ENCODE measurements at places on chromosomes 6 and 20.

GRCh38 chr6:36054956-36055355 is 27.3 kb downstream of the MAPK14 start:
- DNase-seq = no peak

DNA sequence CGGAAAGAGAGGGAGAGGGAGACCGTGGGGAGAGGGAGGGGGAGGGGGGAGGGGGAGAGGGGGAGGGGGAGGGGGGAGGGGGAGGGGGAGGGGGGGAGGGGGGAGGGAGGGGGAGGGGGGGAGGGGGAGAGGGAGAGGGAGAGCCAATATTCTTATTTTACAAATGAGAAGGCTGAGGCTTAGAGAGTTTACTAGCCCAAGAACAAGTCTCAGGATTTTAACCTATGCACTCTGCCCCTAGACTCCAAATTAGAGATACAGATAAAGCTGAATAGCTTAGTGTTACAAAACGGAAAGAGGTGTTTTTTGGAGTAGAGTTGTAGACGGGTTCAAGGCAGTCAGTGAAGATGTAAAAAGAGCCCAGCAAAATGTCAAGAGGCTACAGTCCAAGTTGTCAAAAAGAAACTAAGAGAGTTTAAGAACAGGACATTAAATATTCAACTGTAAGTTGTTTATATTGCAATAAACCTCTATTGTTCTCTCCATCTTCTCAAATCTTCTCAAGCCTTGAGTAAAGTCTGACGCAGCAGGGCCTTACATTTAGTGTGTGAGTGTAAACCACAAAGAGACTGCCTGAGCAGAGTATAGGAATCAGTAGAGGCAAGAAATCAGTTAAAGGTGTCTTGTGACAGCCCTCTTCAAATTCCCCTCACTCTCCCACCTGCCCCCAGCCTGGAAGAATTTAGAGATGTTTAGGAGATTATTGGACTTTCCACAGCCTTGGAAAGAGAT is 34.9 kb upstream of the AKIRIN2 start:
- no peak for DNase-seq

GRCh38 chr20:10758446-10758845 is 84.6 kb upstream of the JAG1 start:
- DNase-seq = no peak

- DNase-seq = peak; percentile 15
These were observed 18.3 kb downstream of the SLC16A10 start for GRCh38 chr6:111105578-111105977.

- no peak for DNase-seq
These were observed 27.4 kb downstream of the BTBD9 start for GRCh38 chr6:38612143-38612965.

DNA sequence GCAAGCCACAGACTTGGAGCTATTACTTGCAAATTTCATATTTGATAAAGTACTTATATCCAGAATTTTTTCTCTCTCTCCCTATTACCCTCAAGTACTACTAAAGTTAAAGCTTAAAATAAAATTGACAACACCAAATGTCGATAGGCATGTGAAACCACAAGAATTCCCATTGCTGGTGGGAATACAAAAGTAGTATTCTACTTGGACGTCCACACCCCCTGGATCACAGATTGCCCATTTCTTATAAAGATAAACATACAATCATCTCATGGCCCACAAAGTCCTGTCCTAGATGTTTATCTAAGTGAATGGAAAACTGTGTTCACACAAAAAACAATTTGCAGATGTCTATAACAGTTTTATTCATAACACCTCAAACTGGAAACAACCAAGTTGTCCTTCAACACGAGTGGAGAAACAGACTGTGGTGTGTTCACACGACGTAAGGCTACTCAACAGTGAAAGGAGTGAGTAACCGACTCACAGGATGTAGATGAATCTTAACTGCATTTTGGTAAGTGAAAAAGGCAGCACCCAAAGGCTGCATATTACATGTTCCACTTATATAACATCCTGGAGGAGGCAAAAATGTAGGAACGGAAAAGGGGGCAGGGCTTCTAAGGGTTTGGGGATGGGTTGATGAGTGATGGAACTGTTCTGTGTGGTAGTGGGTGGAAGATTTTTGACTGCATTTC is 297.4 kb downstream of the THBS2 start:
- no peak for DNase-seq

DNA sequence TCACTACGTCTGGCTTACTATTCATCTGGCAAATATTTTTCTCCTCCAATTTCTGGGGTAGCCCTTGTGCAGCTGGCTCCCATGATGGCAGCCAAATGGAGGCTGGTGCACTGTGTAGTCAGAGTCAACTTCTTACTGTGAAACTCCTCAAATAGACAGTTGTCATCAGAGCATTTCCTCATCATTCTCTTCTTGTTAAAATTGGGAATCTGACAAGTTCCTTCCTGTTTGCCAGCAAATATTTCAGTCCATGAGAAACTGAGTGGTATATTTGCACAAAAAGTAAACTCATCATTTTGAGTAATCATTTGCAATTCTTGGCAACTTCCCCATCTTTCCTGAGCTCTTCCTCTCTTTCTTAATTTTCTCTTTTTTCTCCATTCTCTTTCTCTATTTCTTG is 394.9 kb upstream of the RGS17 start:
- no peak for DNase-seq

- no peak for DNase-seq
These were observed 215.8 kb downstream of the UTRN start for GRCh38 chr6:144500892-144501291.

DNA sequence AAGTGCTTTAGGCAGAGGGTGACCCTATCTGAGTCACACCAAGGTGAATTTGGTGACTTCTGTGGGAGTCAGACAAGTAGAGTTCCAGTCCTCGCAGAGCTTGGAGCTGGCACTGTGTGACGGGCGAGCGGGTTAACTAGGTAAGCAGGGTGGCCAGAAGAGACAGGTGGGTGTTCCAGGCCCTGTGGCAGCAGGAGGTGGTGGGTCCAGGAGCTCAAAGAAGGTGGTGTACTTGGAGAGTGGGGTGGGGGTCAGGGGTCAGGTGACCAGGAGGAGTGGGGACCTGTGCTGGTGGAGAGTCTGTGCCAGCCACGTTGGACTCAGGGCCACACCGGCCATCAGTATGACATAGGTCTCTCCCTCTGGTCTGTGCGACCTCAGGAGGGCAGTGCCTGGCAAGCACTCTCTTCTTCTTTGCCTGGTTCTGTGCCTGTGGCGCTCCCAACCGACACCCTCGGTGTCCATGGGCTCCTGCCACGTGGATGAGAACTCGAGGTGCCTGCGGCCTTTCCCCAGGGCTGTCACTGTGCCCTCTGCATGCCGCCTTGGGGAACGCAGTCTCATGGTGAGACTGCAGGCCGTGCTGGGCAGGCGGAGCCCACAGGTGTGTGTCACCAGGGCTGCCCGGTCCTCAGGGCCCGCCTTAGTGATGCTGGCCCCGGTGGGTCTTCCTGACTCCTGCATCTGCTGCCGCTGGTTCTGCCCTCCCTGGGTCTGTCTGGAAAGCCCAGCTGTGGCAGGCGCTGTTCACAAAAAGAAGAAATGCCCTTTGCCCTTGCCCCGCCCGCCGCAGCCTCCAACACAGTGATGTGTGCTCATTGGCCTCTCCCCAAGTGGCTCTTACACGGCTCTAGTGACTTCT is 1.6 kb downstream of the MRGBP start:
- no peak for DNase-seq

DNA sequence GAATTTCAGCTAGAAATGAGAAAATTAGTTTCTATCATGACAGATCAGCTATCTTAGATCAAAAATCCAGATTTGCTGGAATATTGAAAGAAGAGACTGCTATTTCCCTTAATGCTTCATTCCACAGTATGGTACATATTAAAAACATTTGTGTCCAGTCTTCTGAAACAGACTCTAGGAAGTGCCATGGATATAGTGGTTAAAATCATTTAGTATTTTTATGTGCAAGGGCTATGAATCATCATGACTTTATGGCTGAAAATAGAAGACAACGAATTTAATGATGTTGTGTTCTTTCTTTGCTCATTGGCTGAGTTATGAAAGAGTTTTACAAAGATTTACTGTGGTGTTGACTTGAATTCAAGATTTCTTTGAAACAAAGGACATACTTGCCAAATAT is 146.6 kb downstream of the ANKRD60 start:
- DNase-seq = no peak

GRCh38 chr6:109055771-109056235 is 38.8 kb downstream of the SESN1 start:
- DNase-seq = no peak

- DNase-seq = no peak
These were observed 1.7 kb downstream of the DIDO1 start for GRCh38 chr20:62924442-62925075.

DNA sequence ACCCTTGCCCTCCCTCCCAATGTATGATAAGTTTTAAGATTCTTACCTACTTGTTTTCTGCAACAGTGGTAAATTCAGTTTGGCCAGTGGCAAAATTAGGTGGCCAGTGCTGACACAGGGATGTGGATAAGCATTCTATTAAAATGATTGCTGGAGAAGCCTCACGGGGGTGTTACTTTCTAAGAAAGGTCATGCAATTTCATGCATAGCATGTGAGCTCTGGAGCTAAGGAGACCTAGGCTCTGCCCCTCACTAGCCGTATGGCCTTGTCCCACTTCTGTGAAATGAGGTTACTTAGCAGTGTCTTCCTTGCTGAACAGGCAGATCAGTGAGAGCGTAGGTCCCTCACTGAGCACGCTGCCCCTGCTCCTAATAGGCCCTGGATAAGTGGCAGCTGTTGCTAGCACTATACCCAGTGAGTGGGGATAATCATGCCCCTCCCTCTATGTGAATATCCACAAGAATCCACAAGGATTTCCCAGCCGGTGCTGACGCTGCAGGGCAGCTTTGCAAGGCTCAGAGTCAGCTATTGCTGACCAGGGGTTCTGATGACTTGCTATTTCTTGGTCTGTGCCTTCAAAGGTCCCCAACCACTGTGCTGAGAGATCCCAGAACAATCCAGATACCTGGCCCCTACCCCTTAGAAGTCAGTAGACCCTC is 86.5 kb upstream of the MRPS10 start:
- DNase-seq = no peak

- DNase-seq = no peak
These were observed 133.0 kb upstream of the PLCB4 start for GRCh38 chr20:8935878-8936277.

DNA sequence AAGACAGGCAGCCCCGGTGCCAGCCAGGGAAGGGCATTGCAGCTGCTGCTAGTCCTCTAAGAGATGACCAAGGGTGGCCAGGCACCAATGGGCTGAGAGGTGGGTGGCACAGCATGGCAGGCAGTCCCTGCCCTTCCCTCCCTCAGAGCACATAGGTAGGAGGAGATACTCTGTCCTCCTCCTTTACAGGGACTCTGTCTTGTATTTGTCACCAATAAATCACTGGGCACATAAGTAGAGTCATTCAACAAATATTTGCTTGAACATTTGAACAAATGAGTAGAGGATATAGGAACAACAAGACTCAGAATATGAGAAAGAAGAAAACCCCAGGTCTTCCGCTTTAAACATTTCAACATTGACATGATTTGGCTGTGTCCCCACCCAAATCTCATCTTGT is 69.4 kb upstream of the CLDN20 start:
- DNase-seq = no peak

GRCh38 chr6:119162134-119162775 is 83.8 kb upstream of the FAM184A start:
- DNase-seq = no peak

DNA sequence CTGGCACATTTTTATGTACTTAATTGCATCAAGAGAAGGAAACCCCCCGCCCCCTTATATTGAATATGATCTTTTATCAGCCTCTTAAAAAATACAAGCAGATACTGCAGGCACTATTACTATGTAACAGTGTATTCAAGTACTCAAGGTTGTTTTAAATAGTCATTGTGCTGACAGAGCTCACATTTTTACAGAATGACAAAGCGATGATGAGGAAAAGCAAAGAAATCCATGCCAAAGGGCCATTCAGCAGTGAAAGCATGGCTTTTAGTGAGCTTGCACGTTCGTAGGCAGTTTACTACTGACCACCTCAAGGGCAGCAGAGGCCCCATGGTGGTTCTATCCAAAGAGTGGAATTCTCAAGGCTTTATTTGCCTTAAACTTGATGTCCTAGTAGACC is 146.8 kb downstream of the RPS12 start:
- no peak for DNase-seq

GRCh38 chr6:147738099-147738498 is 229.6 kb downstream of the SAMD5 start:
- no peak for DNase-seq

DNA sequence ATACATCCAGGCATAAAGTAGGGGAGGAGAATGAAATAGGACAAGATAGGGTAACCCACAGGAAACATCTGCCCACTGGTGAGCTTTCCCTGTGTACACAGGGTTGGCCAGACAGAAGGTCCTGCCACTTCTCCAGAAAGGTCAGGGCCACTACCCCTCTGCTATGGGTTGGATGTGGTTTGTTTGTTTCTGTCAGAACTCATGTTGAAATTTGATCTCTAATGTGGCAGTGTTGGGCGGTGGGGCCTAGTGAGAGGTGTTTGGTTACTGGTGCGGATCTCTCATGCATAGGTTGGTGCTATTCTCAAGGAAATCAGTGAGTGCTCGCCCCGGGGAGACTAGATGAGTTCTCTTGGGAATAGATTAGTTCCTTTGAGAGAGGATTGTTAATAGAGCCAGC is 15.6 kb upstream of the MAS1 start:
- no peak for DNase-seq

GRCh38 chr6:88920774-88921733 is 42.4 kb downstream of the RNGTT start:
- DNase-seq = no peak

DNA sequence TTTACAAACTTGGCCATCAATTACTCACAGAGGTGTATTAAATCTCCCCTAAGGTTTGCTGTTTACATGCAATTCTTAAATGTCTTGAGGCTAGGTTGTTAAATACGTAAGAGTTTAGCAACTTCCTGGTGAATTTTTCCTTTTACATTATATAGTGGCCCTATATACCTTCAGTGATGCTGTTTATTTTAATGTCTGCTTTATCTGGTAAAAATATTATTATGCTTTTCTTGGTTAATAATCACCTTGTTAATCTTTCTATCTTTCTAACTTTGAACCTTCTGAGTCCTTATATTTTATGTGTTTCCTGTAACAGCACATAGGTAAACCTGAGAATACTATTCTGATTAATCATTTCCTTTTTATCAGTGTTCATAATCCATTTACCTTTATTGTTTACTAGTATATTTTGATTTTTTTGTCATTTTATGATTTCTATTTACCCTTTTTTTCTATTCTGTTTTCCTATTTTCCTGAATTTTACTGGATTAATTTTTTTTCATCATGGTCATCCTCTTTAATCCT is 57.9 kb downstream of the TP53INP2 start:
- DNase-seq = no peak

GRCh38 chr6:11320914-11321597 is 88.6 kb upstream of the NEDD9 start:
- DNase-seq = no peak

GRCh38 chr20:7371518-7372163 is 568.6 kb downstream of the HAO1 start:
- DNase-seq = no peak
